Activated CD8-positive, alpha-beta memory T cell treated with anti-CD3 and anti-CD28 coated beads for 4 hours (primary cell): ENCODE measurements at places on chromosomes 11 and 22.
A peak's percentile ranks its signal among the peaks of the same experiment; 100 is the strongest.

GRCh38 chr11:35907648-35908431 is 36.0 kb upstream of the LDLRAD3 start:
- DNase-seq, result no peak

DNA sequence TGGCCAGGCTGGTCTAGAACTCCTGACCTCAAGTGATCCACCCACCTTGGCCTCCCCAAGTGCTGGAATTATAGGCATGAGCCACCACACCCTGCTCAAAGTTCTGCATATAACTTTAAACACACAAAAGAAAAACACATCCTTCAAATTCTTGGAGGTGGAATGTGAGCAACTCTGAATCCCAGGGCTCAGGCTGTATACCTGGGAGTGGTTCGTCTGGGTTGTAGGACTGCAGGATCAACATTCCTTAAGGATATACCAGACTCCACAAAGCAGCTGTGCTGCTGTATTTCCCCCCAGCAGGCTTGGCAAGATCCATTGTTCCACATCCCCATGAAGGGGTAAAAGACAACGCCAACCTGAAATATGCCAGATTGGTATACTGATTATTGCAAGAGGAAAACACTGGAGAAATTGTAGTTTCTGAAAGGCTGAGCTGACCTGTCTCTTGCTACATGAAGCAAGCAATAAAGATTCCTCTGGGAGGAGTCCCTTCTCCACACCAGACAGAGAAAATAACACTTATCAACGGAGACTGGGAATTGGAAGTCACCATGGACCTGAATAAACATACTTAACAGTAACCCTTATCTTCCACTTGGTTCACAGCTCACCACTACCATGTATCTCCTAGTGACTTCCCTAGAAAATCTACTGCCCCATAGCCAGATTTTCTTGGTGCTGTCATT is 12.2 kb upstream of the RPS3 start:
- no peak for DNase-seq

DNA sequence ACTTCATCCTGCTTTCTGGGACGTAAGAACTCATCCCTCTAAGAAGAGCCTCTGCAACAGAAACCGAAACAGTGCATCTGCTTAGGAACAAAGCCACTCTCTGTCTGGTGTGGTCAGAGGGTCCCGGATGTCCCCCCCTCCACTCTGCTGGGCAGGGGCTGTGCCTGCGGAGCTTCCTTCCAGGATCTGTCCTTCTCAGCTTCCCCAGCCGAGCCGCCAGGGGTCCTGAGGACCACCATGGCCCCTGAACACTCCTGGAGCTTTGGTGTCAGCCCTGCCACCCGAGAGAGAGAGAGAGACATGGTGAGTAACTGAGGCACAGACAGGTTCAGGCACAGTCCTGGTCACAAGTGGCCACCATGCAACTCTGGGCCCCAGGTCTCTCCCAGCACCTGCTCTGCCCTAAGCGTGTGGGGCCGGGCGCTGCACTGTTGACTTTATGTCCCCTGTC is 24.4 kb upstream of the MGAT3 start:
- DNase-seq, result no peak

DNA sequence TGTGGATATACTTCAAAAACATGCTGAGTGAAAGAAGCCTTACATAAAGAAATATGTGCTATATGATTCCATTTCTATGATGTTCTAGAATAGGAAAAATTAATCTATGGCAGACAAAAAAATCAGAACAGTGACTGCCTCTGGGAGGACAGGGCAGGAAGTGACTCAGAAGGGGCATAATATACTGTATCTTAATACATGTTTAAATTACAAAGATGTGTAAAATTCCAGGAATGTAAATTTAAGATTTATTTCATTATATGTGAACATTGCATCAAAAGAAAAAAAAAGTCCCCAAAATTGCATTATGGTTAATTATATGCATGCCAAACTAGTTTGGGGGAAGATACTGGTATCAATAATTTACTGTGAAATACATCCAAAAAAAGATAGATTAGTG is 32.2 kb downstream of the SBF2 start:
- no peak for DNase-seq

GRCh38 chr22:24441406-24442351 is 14.3 kb downstream of the ADORA2A start:
- no peak for DNase-seq

DNA sequence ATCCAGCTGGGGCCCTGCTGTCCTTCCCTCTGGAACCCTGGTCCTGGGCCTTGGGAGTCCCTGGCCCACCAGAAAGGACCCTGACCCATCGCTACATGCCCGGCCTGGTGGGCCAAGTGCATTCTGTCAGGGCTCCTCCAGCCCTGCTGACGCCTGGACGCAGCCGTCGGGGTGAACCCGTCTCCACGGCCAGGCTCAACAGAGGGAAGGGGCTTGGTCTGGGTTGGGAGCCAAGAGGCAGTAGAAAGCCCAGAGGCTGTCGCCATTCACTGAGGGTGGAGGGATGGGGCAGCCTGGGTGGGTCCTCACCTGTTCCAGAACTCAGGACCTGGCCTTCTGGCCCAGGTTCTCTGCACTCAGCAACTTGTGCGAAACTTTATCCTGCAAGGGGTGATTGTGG is 39.0 kb downstream of the TOLLIP start:
- DNase-seq, result no peak

DNA sequence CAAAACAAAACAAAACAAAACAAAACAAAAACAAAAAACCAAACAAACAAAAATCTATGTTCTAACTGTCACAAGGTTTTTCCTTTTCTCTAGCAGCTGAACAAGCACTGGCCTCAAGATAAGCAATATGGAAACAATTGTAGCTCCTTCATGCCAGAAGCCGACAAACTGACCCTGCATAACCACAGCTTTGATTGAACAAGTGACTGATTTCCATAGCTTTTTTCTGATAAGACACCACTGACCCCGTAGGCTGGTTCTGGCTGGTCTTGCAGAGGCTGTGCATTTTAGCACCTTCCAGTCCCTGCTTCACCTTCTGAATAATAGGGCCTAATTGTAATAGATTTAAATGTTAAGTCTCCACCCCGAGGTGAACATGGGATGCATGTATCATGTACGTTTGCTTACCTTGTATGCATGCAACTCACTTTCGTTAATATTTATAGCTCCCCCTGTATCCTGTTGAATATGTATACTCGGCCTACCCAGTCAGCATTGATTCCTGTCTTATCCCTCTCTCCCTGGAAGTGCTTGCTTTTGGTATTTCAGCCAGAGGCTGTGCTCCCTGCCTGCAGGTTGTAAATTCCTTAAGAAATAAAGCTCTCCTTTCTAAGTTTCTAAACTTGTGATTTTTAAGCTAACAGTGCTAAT is 49.6 kb downstream of the CNTF start:
- no peak for DNase-seq

DNA sequence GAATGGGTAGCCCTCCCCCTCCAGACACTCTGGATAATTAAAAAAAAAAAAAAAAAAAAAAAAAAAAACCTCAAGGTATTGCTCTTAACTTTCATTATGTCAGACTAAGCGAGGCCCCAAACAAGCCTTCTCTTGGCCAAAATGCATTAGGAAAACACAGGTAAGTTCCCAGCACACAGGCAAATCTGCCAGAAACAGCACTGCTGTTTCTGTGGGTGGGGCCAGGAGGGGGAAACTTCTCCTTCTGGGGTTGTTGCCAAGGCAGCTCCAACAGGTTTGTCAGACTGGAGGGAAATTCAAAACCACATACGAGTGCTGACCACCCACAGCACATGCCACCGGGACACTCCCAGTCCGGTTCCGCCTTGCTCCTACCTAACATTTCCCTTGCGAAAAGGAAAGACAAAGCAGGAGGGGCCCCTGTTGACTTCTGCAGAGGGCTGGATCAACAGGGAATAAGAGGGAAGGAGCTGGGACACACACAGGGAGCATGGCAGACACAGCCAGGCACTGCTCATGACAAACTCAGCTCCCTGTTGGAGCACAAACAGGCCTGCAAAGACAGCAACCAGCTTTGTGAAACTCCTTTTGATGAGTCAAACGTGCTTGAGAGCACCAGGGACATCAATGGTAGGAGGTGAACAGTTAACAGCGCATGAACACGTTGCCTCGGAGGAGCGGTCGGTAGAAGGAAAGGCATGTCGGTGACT is 55.0 kb downstream of the MYH9 start:
- DNase-seq, result no peak

GRCh38 chr22:24504956-24505736 is 10.0 kb downstream of the UPB1 start:
- DNase-seq, result no peak

- DNase-seq, result no peak
Measured at GRCh38 chr22:19686946-19687345, 27.4 kb upstream of the SEPTIN5 start.

DNA sequence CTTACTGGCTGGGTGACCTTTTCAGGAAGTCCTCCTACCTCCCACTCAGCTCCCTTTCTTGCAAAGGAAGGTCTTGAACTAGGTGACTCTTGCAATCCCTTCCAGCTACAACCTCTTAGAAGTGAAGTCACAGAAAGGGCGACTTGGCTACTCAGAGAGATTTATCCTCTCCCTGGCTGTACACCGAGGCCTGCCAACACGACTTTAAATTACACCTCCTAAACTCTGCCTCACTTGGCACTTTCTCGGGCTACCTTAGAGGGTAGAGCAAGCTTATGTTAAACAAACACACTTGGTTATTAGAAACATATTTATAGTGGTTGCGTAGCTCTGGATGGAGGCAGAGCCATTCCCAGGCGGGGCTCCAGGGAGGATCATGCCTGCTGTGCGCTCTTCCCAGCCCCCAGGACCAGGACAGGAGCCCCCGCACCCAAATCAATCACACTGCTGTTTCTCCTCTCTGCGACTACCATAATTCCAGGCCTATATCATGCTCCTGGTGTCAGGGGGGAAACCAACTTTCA is 358.4 kb downstream of the BUD13 start:
- no peak for DNase-seq

DNA sequence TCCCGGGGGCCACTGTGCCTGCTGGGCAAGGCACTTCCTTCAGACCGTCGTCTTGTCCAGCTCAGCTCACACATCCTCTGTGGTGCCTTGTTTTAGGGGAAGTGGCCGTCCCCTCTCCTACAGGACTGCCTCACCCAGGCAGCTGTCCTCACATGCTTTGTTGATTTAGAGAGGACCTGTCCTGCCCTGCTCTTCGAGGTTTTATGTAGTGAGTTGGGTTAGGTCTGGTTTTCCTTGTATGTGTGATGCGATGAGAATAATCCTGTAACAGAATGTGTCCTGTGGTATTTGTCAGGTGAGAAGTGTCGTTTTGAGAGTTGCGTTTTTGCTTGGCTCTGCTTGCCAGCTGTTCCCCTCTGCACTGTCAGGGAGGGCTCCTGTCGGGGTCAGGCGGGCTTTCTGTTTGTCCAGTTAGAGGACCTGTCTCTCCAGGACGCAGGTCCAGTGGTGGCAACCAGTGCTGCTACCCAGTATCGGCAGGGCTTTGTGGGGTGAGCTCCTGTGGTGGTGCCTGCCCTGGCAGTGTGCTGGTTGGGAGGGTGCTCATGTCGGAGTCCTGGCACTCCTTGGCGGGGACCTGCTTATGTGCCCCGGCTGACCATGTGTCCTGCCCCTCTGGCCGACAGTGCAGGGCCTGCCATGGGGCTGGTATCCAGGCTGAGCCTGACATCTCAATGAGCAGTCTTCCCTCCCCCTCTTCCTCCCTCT is 41.3 kb downstream of the MUC6 start:
- DNase-seq, result no peak

DNA sequence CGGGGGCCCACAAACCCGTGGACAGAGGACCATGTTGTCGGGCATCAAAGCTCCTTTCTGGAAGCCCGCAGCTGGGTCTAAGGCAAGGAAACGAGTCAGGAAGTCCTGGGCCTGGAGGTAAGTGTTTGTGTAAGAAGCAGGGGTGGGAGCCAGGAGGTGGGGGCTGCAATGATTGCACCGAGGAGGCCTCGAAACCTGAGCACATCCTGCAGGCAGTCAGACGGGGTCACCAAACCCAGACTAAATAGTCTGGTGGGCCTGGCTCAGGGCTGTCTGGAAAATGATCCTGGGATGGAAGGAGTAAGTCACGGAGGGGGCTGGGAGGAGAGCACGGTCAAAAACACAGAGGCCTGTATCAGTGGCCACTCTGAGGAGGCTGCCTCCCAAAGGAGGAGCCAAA is 539.2 kb downstream of the MN1 start:
- DNase-seq, result no peak

DNA sequence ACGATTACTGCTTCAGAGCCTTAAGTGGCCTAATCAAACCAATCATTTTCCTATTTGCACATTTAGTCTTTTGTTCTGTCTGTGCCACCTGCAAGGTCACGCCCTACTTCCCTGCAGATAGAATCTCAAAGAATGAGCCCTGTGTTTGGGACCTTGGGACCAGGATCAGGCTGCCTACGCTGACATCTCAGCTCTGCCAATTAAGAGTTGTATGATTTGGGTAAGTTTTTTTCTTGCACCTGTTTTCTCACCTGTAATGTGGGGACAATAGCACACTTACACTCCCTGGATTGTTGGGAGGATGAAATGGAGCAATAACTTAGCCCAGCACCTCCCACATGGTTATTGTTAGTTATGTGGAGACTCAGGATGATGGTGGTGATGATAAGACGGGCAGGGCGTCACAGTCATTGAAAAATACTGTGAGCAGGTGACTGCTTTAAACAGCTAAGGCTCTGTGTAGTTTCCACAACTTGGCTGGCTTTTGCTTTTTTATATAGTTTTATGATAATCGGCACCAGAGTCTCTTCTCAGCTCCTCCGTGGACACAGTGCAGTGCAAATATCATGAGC is 155.0 kb downstream of the ADAMTS15 start:
- DNase-seq, result no peak

DNA sequence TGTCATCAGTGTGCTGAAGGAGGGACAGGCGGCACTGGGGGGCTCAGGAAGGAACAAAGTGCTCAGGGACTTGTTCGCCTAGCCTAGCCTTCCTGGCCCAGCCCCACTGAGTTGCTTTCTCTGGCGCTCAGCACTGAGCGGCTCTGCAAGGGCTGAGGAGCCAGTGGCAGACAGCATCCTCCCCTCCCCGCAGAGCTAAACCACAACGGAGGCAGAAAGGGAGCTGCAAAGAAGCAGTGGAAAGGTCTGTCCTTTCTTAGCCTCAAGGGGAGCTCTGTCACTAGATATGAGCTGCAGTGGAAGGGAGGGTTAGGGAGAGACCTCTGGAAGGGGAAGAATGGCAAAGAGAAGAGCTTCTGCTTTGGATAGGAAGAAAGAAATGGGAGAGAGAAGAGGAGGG is 89.7 kb upstream of the PHOX2A start:
- no peak for DNase-seq

- DNase-seq, result no peak
Measured at GRCh38 chr11:31106968-31107576, 262.5 kb downstream of the DCDC1 start.

DNA sequence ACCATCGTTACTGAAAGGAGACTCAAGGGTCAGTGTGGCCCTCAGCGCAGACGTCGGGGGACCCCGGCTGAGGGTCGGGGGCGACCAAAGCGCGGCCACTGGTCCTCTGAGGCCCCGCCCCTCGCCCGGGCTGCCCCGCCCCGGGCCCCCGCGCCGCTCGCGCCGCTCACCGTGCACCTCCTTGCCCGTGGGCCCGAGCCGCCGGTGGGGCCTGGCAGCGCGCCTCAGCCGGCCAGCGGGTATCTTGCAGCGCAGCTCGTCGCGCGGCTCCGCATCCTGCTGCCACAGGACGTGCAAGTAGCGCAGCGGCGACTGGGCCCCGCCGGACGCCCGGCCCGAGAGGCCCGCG is 419 bp downstream of the ANKRD54 start:
- DNase-seq, result peak; percentile 7
